ENCODE measurements at places on chromosomes 2 and 18. TPM values are rescaled to one million over a fixed set of nuclear protein-coding genes. Genes with fewer than 3 reads are reported as not detected.

Gene G6PC2
- total RNA-seq: not detected

Gene UGP2
- total RNA-seq: 314 TPM

Gene RGPD6
- total RNA-seq: 20.3 TPM

DNA sequence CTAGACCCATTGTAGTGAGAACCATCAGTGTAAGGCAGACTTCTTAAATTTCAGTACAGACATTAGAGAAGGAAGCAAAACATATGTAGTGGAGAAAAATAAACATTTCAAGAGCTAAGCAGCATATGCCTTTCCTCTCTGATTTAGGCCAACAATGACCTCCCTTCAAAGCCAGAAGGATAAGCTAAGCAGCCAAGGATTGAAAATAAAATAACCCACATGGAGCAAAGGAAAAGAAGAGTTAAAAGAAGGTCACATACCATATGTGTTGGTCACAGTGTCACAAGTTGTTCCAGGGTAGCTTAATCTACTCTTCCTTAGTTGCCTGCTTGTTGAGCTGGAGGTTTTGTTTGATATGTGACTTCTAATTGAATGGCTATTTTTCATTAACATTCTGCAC, 15.6 kb upstream of the LAMA1 start:
- DNase-seq: peak; percentile 27

- no peak for DNase-seq
Measured at GRCh38 chr2:106065983-106066820, 127.9 kb downstream of the UXS1 start.

- no peak for DNase-seq
Measured at GRCh38 chr2:64699712-64700111, 46.0 kb upstream of the SERTAD2 start.

DNA sequence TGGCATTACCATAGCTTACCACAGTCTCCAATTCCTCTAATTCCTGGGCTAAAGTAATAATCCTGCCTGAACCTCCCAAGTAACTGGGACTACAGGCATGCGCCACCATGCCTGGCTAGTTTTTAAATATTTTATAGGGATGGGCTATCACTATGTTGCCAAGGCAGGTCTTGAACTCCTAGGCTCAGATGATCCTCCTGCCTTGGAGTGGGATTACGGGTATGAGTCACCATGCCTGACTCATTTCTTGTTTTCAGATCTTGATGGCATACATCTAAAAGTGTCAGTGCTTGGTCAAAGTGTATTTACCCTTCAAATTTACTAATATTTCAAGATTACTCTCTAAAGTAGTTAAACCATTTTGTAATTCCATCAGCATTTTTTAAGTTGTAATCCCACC, 9.4 kb upstream of the SOCS6 start:
- DNase-seq: no peak

DNA sequence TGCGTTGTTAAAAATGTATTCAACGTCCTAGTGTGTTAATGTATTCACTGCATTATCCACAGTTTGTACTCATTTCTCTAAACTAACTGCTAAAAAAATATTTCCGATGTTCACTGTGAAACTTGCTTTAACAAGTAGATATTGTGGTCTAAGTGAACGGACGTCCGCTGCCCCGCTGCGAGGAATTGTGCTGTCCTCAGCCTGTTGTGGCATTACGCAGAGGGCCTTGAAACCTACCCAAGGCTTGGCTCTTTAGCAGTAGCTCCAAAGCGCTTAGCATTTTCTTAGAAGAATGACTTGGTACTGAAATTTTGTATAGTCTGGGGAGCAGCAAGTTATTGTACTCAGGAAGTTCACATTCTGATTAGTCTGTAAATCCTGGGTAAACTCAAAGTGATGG, 136.5 kb upstream of the SP5 start:
- DNase-seq: no peak

GRCh38 chr2:8833853-8834252, 3.6 kb downstream of the KIDINS220 start:
- DNase-seq: no peak

- no peak for DNase-seq
Measured at GRCh38 chr2:180190851-180191250, 183.8 kb upstream of the CWC22 start.

Data from astrocyte (in vitro differentiated cells and primary cell).